ENCODE measurements at places on chromosomes 1 and 21.

GRCh38 chr1:73096841-73097240, 814.5 kb upstream of the NEGR1 start:
- no peak for DNase-seq

DNA sequence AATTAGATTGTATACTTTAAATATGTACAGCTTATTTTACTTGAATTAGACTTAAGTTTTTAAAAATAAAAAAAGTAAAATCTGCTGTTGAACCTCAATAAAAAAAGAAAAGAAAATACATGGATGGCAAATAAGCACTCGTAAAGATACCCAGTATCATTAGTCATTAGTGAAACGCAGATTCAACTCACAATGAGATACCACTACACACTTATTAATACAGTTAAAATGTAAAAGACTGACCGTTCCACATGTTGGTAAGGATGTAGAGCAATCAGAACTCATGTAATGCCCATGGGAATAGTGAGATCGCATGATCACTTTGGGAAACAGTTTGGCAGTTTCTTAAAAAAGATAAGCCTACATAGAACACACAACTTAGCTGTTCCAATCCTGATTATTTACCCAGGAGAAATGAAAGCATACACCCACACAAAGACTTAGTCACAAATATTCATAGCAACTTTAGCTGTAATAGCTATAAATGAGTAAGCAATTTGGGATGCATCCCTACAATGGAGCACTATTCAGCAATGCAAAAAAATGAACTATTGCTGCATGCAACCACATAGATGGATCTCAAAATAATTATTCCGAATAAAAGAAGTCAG, 7.3 kb downstream of the SH2D1B start:
- DNase-seq, result no peak

DNA sequence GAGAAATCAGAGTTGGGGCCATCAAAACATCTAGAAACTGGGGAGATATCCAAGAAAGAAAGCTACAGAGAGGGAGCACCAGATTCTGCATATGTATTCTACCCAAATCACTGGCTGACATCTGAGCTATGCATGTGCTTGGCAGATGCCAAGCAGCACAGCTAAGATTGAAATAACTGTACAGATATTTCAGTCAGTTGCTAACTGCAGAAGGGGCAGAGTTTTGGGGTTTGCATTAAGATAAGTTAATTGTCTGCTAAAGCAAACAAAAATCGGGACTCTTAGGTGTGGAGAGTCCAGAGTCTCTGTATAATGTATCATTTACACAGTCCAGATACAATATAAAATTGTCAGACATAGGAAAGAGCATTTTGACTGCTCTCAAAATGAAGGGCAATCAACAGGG, 437.1 kb downstream of the PTBP2 start:
- no peak for DNase-seq

DNA sequence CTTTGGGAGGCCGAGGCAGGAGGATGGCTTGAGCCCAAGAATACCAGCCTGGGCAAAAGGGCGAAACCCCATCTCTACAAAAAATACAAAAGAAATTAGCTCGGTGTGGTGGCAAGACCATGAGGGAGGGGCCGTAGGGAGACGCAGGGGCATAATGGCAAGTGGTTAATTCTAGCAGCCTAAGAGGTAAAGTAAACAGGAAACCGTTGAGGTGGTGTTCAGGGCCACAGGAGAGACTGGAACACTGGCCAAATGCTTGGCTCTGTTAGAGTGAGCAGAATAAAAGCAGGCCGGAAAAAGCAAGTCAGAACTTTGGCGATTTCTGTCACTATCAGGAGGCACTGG, 89.2 kb downstream of the RIPK4 start:
- DNase-seq, result no peak

DNA sequence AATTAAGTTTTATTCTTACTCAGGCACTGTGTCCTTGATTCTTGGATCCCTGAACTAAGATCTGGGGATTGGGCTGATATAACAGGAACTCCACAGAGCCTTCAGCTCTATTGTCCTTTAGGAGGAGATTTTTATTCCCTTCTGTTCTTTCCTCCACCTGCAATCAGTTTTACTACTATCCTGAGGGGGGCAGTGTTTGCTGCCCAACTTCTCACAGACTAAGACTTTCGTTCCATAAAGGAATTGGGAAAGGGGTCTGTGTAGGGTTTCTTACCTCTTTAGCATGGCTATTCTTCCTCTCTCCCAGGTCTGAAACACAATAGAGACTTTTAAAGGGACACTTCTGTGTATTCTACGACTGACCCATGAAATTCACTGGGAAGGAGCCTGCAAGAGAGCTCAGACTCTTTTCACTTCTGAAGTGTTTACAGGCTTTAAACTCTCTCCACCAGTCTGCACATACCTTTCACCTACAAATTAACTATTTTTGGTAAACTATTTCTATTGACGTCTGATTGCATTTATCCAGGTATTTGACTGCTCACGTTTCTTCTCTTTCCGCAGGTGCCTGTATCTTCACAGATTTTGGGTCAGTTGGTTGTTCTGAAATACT, 103.3 kb upstream of the DEPDC1 start:
- DNase-seq, result no peak

DNA sequence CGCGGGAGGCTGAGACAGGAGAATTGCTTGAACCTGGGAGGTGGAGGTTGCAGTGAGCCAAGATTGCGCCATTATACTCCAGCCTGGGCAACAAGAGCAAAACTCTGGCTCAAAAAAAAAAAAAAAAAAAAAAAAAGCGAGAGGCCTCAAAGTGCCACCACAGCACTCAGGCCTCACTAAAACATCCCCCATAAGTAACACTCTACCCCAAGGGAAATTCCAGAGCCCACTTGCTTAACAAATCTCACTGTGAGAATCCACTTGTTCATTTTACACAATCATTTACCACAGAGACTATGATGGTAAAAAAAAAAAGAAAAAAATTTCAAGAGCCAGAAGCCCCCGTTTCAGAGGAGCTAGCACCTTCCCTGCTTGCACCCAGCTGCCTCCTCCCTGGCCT, 26.3 kb upstream of the EXOSC10 start:
- no peak for DNase-seq

GRCh38 chr1:205954819-205955404, 11.7 kb upstream of the SLC26A9 start:
- DNase-seq, result no peak

GRCh38 chr1:155079210-155079486, 511 bp downstream of the EFNA3 start:
- DNase-seq, result no peak

- no peak for DNase-seq
These were observed 9.5 kb downstream of the CFH start for GRCh38 chr1:196661345-196661744.

- peak; percentile 81 for DNase-seq
These were observed 15.5 kb downstream of the PI4KB start for GRCh38 chr1:151311589-151312331.

DNA sequence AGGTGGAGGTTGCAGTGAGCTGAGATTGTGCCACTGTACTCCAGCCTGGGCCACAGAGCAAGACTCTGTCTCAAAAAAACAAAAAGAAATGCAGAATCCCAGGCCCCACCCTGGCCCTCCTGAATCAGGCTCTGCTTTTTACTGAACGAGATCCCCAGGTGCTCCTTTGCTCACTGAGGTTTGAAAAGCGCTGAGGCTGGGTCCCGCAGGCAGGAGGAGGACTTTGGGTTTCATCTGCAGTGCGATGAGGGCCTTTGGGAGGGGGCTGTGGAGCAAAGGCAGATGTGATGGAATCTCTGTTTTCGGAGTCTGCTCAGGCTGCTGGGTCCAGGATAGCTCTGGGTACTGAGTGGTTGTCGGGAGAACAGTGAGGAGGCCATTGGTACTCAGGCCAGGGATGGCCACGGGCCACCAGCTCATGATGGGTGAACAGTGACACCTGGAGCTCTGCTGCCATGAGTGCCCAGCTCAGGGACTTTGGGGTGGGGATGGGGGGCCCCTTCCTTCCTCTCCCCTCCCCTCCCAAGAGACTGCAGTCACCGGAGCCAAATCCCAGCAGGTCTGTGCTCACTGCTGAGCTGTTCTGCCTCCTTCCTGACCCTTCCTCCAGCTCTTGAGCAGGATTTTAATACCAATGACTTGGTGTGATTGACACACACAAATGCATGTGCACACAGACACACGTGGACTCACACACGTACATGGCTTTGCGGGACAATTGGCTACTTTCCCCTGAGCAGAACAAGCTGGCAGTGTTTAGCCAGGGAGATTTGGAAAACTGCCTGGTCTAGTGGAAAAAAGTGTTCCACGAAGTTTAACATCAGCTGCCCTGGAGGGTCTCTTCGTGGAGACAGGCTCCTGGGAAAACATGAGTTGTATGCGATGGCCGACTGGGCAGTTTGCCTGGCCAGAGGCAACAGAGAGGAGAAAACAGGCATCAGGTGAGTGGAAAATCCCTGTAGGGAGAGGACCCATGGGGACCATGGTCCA, 3.6 kb upstream of the DHRS3 start:
- no peak for DNase-seq

DNA sequence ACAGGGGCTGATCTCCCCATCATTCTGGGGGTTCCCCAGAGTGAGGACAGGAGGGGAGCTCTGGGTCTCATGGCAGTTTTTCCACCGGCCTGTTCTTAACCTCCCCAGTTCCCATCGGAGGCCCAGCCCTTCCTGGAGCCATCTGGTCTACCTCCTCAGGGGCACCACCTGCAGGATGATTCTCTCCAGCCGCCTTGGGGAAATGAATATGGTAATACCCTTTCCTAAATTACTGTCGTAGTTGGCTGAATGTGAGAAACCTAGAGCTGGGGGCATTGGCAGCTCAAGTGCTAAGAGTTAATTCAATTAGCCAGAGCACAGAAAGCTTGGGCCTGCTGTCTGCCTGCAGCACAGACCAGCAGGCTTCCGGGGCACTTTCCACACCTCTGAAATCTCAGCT, 64.9 kb downstream of the TAS1R2 start:
- DNase-seq, result no peak

DNA sequence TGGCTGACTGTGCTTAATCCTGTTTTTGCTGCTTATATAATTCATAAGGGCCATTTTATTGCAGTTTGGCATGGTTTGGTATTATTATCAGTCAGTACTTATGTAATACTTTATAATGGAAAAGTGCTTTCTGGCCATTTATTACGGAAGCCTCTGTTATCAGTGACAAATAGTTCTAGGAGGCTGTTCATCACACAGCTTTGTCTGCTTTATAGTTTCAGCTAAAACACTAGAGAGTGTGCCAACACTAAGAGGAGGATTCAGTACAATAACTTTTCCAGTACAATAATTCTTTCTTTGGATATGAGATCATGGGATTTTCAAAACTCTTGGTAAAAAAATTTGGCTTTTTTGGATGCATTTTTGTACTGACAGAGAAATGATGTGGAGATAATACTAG, 102.9 kb upstream of the PTGFR start:
- no peak for DNase-seq

DNA sequence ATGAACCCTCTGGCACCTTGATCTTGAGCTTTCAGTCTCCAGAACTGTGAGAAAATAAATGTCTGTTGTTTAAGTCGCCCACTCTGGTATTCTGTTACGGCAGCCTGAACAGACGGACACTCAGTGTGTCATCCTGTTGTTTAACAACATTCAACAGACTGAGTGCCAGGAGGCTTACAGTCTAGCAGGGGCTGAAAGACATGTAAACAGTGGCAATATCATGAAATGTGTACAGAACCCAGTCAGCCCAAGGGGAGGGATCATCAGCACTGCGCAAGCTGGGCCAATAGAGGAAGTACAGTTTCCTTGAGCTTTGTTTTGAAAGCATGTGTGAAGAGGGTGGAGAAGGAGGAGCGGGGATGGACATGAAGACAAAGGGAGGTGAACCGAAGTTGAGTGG, 13.6 kb downstream of the DIP2A start:
- no peak for DNase-seq

DNA sequence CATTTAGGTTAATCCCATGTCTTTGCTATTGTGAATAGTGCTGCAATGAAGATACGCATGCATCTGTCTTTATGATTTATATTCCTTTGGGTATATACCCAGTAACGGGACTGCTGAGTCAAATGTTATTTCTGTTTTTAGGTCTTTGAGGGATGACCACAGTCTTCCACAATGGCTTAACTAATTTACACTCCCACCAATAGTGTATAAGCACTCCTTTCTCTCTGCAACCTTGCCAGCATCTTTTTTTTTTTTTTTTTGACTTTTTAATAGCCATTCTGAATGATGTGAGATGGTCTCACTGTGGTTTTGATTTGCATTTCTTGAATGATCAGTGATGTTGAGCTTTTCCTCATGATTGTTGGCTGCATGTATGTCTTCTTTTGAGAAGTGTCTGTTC, 33.5 kb downstream of the ASH1L start:
- DNase-seq, result no peak

DNA sequence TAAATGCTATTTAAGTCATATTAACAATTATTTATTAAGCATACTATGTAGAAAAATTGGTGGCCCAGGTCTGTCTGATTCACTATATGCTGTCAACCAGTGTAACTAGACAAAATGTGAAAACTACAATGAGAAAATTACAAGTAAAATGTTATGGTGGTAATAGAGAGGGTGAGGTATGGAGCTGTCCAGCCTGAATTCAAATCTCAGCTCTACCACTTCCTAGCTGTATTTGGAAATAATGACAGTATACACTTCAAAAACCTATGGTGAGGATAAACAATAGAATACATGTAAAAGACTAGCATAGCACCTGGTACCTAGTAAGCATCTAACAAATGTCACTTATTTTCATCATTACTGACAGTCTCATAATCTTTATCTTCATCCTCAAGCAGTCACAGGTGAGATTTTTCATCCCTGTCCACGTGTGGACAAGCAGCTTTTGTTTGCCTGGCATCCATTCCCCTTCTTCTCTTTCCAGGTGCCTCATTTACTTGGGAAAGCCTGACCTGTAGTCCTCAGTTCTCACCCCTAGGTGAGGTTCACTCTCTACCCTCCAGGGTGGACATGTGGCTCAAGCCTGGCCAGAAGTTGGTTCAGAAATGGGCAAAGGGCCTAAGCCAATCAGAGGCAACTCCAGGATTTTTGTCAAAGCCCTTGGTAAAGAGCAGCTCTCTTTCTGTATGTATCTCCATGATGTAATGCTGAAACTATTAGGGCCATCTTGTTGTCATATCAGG, 29.5 kb downstream of the EGLN1 start:
- no peak for DNase-seq

DNA sequence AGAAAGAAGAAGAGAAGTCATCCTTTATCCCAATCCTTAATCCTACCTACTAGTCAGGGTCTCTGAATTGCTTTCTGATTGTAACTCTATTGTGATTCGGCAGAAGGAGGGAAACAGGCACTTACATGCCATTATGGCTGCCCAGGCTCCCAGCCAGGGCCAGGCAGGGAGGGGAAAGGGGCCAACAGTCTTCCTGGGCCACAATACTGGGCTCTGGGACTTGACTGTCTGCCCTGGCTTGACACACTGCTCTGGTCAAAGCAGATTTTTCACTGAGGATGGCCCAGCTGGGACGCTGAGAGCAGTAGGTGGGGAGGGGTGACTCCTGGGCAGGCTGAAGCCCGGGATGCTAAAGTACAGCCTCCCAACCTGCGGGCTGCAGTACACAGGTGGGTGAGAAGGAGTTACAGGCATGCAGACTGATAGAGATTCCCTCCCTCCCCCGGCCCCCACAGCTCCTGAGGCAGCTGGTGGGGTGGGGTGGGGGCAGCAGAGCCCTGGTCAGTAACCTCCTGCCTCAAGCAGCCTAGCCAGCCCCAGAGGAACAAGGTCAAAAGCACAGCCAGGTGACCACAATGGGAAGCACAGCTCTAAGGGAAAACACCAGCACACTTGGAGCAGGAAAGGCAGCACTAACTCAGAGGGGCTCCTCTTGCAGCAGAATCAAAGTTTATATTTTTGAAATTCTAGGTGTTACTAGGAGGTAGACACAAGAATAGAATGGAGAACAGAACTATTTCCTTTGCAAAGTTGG, 25.3 kb downstream of the KCND3 start:
- no peak for DNase-seq

GRCh38 chr21:19566975-19567374, 1163.4 kb upstream of the TMPRSS15 start:
- DNase-seq, result no peak
